ENCODE measurements at places on chromosomes 1 and 21. TPM values are rescaled to one million over a fixed set of nuclear protein-coding genes. Genes with fewer than 3 reads are reported as not detected.
A peak's percentile ranks its signal among the peaks of the same experiment; 100 is the strongest.

CLDN19 gene
- not detected for total RNA-seq

DNA sequence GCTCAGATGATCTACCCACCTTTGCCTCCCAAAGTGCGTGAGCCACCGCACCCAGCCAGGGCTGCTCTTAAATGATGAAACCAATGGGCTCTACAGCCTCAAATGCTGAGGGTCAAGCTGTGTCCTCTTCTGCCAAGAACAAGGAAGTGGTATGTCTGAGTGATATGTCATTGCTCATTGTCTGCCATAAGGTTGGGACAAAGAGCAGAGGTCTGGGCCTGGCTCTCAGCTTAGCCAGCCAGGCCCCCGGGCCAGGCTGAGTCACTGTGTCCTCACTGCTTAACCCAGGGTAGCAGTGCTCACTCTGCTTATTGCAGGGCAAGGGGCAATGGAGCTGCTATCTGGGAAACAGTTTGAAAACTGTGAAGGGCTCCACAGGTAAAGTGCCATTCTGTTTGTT is 8.3 kb upstream of the ETS2 start:
- no peak overlapping the region for H3K27ac ChIP-seq
- no peaks in the 10 kb centered on the region for H3K27me3 ChIP-seq
- no peaks in the 10 kb centered on the region for H3K4me1 ChIP-seq
- DNase-seq: no peak

GRCh38 chr1:45623972-45624371 is at the start of gene CCDC17:
Gene CCDC17, minus strand, starts transcription at chr1:45624054. Its CDS starts 145 bp downstream, at chr1:45623909.
- no peak within 1 kb of the TSS for H3K27ac ChIP-seq
- DNase-seq: no peak
- no peaks in the 10 kb centered on the region for H3K27me3 ChIP-seq
- H3K4me1 ChIP-seq: no peaks in the 10 kb centered on the region

GRCh38 chr1:203153989-203154821 is 21.4 kb downstream of the MYBPH start:
- H3K4me1 ChIP-seq: no peaks in the 10 kb centered on the region
- H3K36me3 ChIP-seq: no peaks in the 10 kb centered on the region
- no peak overlapping the region for H3K27ac ChIP-seq

OR2T11 gene
- not detected for total RNA-seq

ZNF684 gene
- 9.7 TPM for total RNA-seq

SIK1 gene
- total RNA-seq: 33.5 TPM

TGFB2 gene
- total RNA-seq: 8.7 TPM

GRCh38 chr21:37263827-37264600 is 3.1 kb downstream of the VPS26C start:
- peak overlapping the region; percentile 42 for H3K27ac ChIP-seq
- H3K36me3 ChIP-seq: no peaks in the 10 kb centered on the region
- H3K4me3 ChIP-seq: no peak overlapping the region

GRCh38 chr1:23864801-23865542 is 3.1 kb downstream of the FUCA1 start:
- no peak overlapping the region for H3K27ac ChIP-seq
- no peak for DNase-seq
- H3K4me3 ChIP-seq: no peak overlapping the region
- peaks cover 36% of the 10 kb centered on the region for H3K4me1 ChIP-seq

DNA sequence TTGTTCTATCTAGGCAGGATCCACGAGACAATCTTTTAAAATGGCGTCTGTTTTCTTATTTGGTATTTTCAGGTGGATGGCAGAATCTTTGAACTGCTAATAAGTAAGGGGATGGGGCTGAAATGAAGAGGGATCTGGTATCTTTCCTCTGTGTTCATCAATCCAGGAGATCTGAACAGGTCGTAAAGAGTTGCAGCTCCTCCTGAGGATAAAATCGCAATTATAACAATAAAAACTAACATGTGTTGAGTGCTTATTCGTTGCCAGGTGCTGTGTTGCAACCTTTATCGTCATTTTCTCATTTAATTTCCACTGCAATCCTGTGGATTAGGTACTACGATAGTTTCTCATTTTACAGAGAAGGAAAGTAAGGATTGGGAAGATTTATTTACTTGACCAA is 134.6 kb upstream of the DPYD start:
- H3K27me3 ChIP-seq: no peaks in the 10 kb centered on the region
- DNase-seq: no peak
- H3K4me1 ChIP-seq: peaks cover 9% of the 10 kb centered on the region
- H3K4me3 ChIP-seq: no peak overlapping the region
- H3K27ac ChIP-seq: no peak overlapping the region

GRCh38 chr1:30505853-30506252 is 217.5 kb downstream of the MATN1 start:
- H3K27ac ChIP-seq: no peak overlapping the region
- H3K4me1 ChIP-seq: no peaks in the 10 kb centered on the region
- no peaks in the 10 kb centered on the region for H3K36me3 ChIP-seq
- no peaks in the 10 kb centered on the region for H3K27me3 ChIP-seq
- H3K4me3 ChIP-seq: no peak overlapping the region
